ENCODE measurements at places on chromosomes 13 and 19.
A peak's percentile ranks its signal among the peaks of the same experiment; 100 is the strongest.

DNA sequence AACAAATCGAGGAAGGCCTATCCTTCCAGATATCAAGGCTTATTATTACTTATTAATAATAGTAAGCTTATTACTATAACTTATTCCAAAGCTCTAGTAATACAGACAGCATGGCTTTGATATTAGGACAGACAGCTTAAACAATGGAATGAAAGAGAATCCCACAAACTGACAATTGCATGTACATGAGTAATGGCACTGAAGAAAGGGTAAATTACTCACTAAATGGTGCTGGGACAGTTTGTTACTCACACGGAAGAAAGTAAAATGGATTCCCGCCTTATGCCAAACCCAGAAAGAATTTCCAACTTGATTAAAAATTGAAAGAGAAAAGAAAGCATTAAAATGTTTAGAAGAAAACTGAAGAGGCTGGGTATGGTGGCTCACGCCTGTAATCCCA, 60.3 kb downstream of the MIPEP start:
- no peak for DNase-seq

DNA sequence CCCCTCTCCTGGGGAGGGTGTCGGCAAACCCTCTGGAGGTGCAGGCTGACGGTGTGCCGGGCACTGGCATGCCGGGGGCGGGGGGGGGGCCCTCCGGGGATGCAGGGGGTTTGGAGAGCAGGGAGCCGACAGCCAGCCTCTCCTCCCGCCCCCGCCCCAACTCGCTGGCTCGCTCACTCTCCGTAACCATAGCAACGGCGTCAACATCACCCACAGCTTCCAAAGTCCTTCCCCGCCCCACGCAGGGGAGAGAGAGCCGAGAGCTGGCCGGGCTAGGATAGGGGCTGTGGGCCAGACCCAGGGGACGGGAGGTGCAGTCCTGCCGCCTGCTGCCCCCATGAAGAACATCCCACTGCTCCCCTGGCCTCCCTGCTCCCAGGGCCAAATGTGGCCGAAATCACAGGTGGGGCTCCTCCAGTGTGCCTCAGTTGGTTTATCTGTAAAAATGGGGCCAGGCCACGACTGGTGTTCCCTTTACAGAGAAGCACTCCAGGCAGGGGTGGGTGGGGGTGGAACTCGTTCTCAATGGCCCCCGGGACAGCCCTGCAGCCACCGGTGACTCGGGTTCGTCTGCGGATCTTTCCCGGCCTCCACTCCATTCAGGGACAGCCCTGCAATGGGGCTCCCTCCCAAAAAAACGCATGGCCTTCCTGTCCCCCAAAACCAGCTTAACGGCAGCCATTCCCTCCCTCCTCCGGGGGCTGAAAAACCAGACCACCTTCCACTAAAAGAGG, 3.2 kb downstream of the KLF16 start:
- DNase-seq = peak; percentile 53

DNA sequence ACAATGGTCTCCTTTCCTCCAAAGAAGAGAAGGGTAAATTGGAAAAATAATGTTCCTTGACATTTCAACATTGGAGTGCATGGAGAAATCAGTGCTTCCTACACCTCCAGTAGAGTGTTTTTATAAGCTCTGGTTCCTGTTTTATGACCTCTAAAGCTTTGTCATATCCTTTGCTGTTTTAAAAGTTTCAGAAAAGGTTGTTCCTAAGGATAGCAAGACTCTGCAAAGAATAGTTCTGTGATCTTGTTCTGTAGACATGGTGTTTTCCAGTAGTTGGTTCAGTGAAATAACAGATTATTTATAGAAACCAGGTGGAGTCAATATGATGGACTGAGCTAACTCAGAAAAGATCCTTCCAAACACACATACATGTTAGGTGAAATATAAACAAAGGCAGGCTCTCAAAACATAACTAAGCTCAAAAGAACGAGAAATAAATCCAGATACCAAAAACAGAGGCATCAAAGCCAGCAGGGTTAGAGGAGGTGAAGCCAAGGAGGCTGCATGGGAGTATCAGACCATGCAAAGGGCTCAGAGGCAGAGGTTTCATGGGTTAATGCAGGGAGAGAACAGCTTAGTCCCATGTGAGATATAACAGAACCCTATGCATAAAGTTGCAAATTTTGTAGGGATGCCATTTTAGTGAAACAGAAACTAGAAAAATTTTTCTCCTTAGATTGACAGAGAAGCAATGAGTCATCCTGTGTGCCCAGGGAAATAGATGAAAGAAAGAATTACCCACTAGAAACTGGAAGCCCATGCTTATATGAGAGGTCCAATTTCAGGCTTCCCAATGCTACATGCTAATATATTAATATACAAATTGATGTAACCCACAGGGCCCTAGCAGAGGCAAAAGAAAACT, 44.3 kb downstream of the SHISA2 start:
- DNase-seq = no peak

- DNase-seq = no peak
Measured at GRCh38 chr13:21050288-21051197, 10.8 kb downstream of the LATS2 start.

DNA sequence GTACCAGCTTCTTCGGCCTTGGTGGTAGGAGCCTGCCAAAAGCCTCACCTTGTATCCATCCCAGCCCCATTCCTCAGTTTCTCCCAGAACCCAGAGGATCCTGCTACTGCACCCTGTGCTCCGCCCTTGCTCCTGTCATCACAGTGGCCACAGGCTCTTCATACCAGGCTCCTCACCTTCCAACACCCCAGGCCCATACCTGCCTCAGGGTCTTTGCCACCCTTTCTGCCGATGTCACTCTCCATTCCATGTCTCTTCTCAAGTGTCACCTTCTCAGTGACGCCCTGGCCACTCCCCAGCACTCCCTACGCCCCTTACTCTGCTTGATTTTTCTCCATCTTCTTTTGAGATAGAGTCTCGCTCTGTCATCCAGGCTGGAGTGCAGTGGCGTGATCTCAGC, 2.0 kb upstream of the SRRM5 start:
- DNase-seq = no peak

DNA sequence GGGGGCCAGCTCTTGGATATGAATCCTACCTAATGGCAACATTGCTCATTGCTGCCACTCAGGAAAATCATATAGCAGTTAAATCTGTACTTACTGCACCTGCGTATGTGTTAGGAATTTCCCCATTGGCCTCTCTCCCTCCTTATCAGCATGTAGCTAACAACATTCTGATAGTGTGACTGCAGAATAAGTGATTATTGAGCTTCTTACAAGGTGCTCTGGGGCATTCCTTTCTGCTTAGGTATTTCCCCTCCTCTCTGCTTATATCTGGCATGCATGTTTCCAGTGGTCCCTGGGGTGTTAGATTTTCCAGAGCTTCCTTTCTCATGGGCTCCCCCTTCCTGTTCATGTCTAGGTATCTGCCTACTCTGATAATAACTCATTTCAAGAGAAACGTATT, 414.1 kb upstream of the SLITRK1 start:
- DNase-seq = no peak

GRCh38 chr13:49112782-49113525, 107.2 kb upstream of the MLNR start:
- DNase-seq = no peak

DNA sequence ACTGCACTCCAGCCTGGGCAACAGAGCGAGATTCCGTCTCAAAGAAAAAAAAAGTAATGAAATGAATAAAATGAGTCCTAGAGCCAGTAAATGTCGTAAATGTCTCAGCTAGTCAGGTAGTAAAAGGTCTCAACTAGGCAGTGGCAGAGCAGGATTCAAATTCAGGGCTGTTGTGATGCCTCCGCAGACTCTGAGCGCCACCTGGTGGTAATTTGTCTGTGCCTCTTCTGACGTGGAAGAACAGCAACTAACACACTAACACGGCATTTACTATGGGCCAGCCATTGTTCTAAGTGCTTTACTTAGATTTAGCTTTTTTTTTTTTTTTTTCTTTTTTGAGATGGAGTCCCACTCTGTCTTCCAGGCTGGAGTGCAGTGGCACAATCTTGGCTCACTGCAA, 30.2 kb downstream of the CYP2F1 start:
- peak; percentile 83 for DNase-seq

- DNase-seq = peak; percentile 46
Measured at GRCh38 chr13:71979616-71980015, 112.6 kb upstream of the DACH1 start.

DNA sequence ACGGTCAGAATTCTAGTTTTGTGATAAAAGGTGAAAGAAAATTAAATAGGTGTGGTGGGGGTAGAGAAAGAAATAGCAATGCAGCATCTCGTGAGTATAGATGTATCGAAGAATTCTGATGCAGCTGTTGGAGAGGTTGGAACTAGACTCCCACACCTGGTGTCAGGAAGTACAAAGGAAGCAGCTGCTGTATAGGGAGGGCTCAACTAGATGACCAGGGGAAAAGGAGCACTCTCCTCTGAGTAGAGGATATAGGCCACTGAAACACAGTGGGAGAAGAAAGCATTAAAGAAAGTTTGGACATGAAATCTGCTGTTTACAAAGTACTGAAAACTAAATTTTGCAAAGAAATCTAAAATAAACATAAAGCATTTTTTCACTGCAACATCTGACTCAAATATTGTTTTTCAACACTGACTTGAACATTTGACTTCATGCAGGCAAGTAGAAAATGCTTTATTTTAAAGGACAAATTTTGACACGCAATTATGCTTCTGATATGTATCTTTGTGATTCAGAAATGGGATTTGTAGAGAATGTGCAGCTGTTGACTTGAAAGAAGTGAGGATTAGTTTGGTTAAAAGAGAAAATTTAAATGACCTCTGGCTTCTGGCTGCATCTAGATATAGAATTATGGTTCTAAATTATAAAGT, 82.2 kb downstream of the MIPEP start:
- peak; percentile 34 for DNase-seq

DNA sequence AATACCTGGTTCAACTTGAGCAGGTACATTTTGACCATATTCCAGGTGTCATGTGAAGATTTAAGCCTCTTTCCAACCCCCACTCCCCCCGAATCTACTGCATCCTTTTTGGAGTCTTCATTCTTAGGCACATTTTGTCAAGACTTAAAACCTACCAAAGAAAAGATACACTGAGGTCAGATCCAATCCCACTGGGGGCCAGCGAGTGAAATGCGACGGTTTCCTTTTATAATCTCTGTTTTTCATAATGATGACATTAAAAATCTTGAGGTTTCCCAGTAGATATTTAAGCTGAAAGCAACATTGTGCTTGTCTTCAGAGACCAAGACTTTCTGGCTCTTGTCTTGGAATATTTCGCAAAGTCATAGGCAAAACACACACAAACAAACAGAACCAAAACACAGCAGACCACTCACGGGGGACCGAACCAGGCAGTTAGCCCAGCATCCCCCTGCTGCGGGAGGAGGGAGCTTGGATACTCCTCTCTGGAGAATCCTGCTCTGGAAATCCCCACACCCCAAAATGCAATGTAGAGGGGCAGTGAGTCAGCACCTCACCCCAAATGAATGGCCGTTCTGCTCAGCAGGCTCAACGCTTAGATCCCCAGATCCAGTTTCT, 506 bp upstream of the GAS6 start:
- DNase-seq = no peak

- DNase-seq = no peak
Measured at GRCh38 chr13:59337070-59337469, 826.7 kb downstream of the DIAPH3 start.

DNA sequence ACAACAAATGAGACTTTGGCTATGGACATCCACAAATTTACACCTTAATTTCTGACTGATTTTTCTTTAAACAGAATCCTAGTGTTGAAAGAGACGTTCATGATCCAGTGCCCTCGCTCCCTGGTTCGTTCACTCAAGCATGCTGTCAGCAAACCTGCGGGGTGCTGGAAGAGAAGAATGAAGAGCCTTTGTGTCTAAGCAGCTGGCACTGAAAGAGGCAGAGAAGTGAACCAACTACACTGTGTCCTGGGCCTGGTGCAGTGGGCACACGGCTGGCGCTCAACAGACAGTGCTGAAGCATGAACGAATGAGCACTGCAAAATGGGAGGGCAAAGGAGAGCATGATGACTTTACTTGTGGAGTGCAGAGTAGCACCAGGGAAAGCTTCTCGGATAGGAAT, 46.8 kb downstream of the MIPEP start:
- DNase-seq = no peak

- peak; percentile 70 for DNase-seq
Measured at GRCh38 chr13:46165485-46166223, 16.3 kb downstream of the LCP1 start.

GRCh38 chr19:35216833-35217648, 11.5 kb downstream of the FAM187B start:
- DNase-seq = peak; percentile 68

DNA sequence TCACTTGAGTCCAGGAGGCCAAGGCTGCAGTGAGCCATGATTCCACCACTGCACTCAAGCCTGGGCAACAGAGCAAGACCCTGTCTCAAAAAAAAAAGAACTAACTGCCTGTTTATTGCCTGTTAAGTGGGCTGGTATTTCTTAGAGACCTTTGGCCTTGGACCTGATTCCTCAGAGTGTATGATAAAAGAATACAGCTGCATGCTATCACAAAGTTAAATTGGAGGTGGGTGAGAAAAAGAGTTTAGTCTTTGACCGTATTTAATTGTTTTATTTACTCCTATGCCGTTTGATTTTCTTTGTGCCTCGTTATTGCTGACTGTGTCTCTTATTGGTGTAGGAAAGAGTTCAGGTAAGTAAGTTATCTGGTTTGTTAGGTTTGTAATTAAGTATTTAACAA, 25.3 kb upstream of the DPY19L3 start:
- no peak for DNase-seq

DNA sequence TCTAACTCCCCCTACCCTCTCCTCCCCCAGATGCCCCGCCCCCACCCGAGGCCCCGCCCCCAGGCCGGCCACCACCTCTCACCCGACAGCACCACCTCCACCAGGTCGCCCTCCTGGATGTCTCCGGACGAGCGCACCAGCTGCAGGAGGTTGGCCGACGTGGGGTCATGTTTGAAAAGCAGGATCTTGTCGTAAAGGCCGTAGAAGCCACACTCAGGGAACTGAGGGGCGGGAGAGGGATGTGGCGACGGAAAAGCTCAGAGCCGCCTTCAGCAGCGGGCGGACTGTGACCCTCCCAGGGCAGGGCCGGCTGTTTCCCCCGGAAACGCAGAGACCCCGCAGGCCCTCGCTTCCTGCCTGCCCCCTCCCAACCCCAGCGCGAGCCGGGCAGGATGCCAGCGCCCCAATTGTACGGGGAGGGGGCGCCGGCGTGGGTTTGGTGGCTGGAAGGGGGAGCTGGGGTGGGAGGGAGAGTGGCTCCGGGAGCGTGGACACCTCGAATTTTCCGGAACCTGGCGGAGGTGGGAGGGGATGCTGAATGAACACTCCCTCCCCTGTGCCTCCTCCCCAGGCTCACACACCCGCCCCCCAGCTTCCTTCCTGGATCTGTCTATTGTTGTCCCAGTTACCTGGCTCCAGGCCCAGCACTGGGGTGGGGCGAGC, 3.0 kb downstream of the PRKD2 start:
- peak; percentile 72 for DNase-seq

- DNase-seq = no peak
Measured at GRCh38 chr13:93146584-93147297, 79.9 kb upstream of the GPC6 start.

GRCh38 chr13:40187324-40187795, 479.1 kb downstream of the FOXO1 start:
- DNase-seq = no peak

Measured in NAMALWA (cell line).